ENCODE measurements at places on chromosomes 12 and 14.

DNA sequence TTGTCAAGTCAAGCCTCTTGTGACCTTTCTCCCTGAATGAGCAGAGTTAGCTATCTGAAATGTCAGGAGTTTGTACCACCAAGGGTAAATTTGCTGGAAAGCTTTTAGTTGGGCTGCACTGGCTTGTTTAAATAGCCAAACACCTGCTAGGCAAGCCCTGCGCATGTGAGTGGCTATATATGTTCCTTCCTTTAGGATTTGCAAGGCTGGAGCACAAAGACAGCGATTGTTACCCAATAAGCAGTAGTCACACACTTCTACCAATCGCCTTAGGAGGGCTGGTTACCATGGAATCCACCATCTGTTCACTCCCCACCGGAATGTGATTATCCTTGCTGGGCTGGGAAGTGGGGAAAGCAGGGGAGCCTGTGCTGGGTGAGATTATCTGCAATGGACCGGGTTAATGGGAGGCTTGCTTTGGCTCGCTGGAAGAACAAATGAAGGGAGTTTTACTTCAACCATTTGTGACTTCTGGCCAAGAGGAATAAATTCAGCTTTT lies 102.5 kb downstream of the FGD4 start:
- no peaks in the 10 kb centered on the region for H3K27me3 ChIP-seq
- H3K4me3 ChIP-seq, result no peak overlapping the region
- H3K4me1 ChIP-seq, result peaks cover 3% of the 10 kb centered on the region
- no peaks in the 10 kb centered on the region for H3K36me3 ChIP-seq
- no peak for DNase-seq

DNA sequence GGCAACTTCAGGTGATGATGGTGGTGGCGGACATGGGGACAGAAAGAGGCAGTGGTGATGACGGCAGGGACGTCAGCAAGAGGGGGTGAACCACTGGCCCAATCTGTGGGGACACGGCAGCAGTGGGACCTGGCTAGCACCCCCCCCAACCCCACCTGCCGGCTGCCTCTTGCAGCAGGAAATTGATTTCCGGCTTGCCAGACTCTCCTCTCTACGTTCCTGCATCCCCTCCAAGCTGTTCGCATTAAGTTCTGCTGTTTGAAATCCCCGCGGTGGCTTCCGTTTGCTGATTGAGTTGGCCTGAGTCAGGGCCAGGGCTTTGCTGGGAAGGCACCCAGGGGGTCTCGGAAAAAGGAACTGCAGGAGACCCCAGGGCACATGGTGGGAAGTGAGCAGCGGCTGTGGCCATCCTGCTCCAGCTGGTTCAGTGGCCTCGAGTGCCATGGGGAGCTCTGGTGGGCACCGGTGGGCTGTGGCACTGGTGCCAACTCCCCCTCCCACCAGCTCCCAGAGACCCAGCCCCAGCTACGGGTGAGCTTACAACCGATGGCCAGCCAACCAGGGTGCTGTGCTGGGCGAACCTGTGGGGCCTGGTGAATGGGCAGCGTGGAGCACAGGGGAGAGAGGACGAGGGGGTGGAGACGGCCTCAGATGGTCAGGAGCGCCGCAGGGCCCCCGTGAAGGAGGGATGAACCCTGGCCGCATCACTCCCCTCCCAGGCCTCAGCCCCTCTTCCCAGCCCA lies 14.6 kb upstream of the NUDT14 start:
- H3K27me3 ChIP-seq, result peaks cover 8% of the 10 kb centered on the region
- peaks cover 47% of the 10 kb centered on the region for H3K4me1 ChIP-seq
- no peak overlapping the region for H3K4me3 ChIP-seq

GRCh38 chr12:470133-470532 lies 10.4 kb downstream of the B4GALNT3 start:
- H3K27ac ChIP-seq, result no peak overlapping the region
- no peaks in the 10 kb centered on the region for H3K27me3 ChIP-seq
- H3K36me3 ChIP-seq, result no peaks in the 10 kb centered on the region
- no peaks in the 10 kb centered on the region for H3K4me1 ChIP-seq

DNA sequence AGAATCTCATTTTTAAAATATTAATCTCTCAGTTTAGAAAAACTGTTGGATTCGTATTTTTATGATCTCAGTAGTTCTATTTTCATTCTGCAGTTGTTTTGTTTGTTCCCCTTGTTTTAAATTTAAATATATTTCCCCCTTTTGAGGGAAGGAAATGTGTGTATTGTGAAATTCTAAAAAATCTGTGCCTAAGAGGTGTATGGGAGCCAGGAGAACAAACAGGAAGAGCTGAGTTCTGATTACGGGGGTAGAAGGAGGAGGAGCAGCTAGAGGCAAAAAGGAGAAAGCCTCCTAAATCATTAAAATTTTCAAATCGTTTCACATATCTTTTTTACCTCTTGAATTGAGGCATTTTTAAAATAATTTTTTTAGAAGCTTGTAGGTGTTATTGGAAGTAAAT lies 2.3 kb downstream of the RDH12 start:
- no peaks in the 10 kb centered on the region for H3K27me3 ChIP-seq
- no peak for DNase-seq
- H3K4me3 ChIP-seq, result no peak overlapping the region
- H3K4me1 ChIP-seq, result no peaks in the 10 kb centered on the region
- H3K36me3 ChIP-seq, result no peaks in the 10 kb centered on the region

DNA sequence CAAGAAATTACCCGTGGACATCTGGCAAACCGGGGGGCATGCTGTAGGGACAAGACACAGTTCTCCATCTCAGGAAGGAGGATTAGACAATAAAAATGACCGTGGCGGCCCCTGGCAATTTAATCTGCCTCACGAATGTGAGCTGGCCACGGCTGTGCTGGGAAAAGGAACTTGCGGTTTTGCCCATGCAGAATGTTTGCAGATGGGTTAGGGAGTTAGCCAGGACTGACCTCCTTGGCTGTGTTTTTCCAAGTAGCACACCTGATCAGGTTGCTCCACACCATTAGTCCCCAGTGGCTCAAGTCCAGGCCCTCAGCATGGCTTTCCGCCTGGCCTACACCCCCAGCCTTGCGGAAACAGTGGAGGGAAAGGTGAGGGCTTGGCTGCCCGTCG lies 20.8 kb downstream of the TPCN1 start:
- H3K27me3 ChIP-seq, result no peaks in the 10 kb centered on the region
- no peak overlapping the region for H3K4me3 ChIP-seq
- H3K36me3 ChIP-seq, result peaks cover 30% of the 10 kb centered on the region
- no peaks in the 10 kb centered on the region for H3K4me1 ChIP-seq
- H3K27ac ChIP-seq, result no peak overlapping the region
- no peak for DNase-seq

DNA sequence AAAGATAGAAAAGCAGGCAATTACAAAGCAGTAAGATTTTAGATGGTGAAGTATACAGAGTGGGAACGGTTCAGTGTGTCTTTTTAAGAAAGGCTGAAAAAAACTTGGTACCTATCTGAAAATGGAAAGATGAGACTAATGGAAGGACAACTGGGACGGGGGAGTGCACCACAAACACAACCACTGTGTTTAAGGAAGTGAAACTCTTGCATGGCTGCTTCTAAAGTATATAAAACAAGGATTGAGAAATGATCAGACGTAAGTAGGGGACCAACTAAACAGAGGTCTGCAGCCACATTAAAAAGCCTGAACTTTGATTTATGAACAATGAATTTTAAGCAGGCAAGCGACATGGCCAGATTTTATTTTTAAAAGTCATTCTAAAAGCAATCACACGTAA lies 328.6 kb downstream of the MDGA2 start:
- no peak overlapping the region for H3K27ac ChIP-seq
- H3K4me1 ChIP-seq, result no peaks in the 10 kb centered on the region
- H3K4me3 ChIP-seq, result no peak overlapping the region
- no peaks in the 10 kb centered on the region for H3K27me3 ChIP-seq
- no peak for DNase-seq
- H3K36me3 ChIP-seq, result no peaks in the 10 kb centered on the region

Data from CD4-positive, alpha-beta memory T cell (primary cell).